ENCODE measurements at places on chromosomes 6 and 20. TPM values are rescaled to one million over a fixed set of nuclear protein-coding genes. Genes with fewer than 3 reads are reported as not detected.

DNA sequence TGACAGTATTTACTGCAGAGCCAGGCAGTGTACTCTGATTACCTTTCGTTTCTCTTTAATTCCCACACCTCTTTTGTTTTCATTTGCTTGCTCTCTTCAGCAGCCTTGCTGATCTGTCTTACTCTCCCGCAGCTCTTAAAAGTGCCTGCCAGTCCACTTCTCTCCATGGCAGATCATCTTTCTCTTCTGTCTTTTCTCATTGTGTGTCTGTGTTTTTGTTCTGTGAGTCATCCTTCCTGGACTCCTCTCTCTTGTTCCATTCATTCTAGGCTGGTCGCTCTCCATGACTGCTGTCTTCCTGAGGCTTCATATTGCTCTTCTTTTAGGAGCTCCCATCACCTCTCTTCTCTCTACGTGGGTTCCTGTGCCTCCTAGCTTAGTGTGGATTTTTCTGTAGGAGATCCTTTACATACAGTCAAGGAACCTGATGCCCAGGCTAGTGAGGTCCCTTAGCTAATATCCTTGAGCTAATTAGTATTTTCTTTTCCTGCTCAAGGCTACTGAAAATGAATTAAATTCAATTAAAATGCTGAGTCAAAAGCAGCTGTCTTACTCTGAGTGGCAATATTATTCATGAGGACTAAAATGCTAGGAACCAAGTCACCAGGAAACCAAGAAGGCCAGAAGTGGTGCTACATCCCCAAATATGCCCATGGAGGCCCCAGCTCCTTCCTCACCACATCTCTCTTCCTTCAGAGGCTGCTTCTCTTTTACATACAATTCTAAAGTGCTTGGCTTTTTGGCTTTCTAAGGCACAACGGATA lies 86.1 kb downstream of the SLX4IP start:
- no peak for DNase-seq

GRCh38 chr6:159061805-159062563 lies 17.2 kb upstream of the TAGAP start:
- DNase-seq = no peak

DNA sequence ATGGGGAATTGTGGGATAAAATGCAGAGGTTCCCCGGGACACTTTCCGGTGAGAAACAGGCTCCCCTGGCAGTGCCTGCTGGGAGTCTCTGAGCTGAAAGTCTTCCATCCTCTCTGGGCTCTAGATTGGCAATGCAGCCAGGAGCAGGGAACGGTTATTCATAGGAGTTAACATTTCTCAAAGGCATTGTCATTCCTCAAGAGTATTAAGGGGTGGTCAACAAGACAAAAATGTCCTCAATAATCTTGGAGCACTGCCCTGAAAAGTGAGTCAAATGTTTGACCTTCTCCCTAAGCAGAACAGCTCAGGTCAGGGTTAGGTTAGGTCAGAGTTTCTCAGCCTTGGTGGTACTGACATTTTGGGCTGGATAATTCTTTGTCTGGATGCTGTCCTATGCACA lies 13.2 kb downstream of the BPIFB1 start:
- no peak for DNase-seq

DNA sequence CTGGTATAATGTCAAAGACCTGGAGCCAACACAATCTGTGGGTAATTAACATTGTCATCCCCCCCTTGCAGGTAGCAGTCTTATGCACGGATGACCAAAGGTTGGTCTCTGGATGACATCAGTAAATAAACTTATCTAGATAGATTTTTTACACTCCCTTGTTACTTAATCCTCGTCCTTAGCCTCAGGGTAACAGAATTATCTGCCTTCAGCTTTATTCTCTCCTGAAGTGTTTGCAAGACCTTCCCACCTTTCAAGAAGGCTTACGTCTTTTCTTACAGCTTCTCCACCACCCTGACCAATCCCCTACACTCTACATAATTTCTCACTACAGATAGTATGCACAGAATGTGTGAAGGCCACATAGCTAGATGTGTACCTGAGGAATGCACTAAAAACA lies 434.8 kb upstream of the HTR1E start:
- no peak for DNase-seq

GRCh38 chr6:42152024-42152423 lies 9.6 kb upstream of the C6orf132 start:
- DNase-seq = no peak

The GABRR2 gene
- total RNA-seq = 0.63 TPM

The GMDS gene
- 68.0 TPM for total RNA-seq

- DNase-seq = no peak
These were observed 14.2 kb upstream of the NPBWR2 start for GRCh38 chr20:64121586-64121985.

The TAAR5 gene
- not detected for total RNA-seq

The PTCRA gene
- not detected for total RNA-seq

The RSPO3 gene
- total RNA-seq = 12.0 TPM

GRCh38 chr6:54238396-54238795 lies 69.8 kb upstream of the TINAG start:
- no peak for DNase-seq

DNA sequence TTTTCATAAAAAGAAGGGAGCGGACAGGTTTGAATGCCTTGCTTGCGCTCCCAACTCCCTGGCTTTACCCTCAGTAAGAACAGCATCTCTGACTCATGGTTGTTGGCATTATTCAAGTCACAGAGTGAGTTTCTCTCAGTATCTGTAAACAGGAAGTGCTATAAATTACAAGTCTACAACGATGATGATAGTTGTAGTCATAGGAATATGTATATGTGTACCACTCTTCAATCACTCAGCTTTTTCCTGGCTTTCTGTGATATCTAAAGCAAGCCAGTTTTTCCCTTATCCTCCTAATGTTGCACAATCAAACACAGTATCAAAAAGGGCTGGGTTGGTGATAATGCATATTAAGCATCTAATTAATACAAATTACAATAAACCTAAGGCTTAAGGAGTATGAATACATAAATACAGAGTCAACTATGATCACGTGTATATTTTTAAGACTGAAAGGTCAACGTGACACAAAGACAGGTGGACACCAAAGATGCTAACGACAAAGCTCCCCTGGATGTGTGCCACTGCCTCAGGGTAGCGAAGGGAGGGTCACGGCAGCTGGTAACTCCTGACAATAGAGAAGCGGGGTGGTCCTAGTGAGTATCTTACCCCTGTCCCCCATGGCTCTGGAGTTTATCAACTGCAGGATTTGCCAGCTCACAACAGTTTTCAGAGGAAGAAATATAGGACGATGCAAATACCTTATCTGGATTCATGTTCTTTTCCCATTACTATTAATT lies 202.8 kb downstream of the BTBD9 start:
- DNase-seq = no peak

- no peak for DNase-seq
These were observed 37.2 kb downstream of the ELOVL5 start for GRCh38 chr6:53311586-53311935.

The LPA gene
- total RNA-seq = 0.22 TPM

The CFB gene
- 40.4 TPM for total RNA-seq

DNA sequence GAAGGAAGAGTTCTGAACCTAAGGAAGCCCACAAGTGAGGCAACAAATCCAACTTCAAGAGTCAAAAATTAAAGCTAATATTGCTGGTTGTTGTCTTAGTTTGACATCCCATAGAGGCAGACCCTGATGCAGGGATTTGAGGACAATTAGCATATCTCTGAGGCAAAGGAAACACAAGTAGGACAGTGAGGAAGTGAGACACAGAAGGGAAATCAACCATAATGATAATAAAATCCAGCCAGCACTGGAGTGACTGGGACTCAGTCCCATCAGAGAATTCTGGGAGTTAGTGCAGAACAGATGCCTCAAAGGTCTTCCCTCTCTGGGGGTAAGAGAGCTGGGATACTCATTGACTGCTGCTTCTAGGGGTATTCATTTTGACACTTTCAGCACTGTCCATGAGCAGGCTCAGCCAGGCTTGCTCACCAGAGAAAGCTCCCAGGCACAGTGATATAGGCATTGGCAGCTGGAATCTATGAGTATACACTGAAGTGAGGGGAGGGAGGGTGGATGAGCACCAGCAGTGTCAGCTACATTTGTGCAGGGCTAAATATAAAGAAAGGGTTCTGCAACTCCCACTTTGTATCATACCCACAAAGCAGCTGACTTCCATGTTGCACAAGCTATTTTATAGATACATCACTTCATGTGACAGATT lies 43.4 kb upstream of the SPTLC3 start:
- no peak for DNase-seq

The GGTLC1 gene
- total RNA-seq = 0.32 TPM

GRCh38 chr6:157867155-157867559 lies 44.1 kb downstream of the SNX9 start:
- DNase-seq = no peak

GRCh38 chr6:109336221-109336961 lies 45.9 kb downstream of the CD164 start:
- peak; percentile 84 for DNase-seq

DNA sequence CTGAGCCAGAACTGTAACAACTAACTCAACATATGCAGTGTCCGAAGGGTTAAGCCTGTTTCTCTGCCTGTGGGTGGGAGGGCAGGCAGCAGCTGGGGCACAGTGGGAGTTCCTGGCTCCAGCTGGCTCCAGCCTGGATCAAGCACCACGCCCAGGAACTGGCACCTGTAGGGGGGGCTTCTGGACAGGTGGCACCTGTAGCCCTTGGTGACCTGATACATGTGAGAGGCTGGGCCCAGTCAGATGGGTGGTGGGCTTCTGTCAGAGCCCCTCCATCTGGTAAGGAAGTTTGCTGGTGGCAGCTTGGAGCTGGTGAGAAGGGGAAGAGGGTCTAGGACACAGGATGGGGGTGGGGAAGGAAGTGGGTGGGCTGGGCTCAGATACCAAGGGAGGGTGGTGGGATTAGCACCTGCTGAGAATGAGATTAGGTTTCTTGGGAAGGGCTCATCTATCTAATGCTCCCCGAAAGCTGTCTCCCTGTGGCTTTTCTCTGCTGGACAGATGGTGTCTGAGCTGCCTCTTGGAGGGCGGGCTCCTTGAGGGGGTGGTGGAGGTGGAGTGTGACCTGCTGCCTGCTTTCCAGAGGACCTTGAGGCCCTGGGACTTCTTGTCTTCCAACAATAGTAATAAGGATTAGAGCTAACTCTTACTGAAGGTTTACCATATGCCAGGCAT lies 28.5 kb downstream of the BCL2L1 start:
- DNase-seq = no peak

DNA sequence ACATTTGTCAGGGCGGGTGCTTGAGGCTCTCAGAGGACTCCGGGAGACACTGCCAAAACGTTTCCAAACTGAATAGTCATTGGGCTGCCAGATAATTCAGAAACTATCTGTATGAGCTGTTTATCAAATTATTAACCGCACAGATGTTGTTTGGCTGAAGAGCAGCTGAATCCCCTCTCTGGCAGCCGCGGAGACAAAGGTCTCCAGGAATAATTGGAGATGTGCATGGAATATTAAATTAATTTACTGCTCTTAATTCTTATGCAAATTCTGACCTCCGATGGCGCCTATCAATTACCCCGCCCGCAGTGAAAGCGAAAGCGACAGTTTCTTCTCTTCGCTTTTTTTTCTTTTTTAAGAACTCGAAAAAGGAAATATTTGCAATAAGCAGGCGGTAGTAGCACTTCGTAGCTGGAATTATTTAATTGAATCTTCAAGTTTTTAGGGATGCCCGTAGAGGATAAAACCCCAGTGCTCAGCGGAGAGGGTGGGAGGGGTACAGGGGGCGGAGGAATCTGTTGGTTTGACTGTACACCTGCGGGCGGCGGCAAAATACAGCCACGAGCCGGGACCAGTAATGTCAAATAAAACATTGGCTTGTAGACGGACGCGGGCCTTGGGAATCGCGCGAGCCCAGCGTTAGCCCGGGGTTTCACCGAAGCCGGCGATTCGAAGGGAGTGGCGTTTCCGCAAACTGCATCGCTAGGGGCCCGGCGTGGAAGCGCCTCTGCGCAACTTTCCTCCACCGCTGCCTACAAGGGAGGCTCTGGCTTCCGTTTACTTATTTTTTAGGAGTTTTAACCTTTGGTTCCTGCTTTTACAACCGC lies 6.2 kb downstream of the LINC00237 start:
- DNase-seq = peak; percentile 49
